Pancreas (tissue), 10 donors: ENCODE measurements at places on chromosomes 5 and 9. TPM values are rescaled to one million over a fixed set of nuclear protein-coding genes. Genes with fewer than 3 reads are reported as not detected.

UGT3A2 gene
- not detected for total RNA-seq

TEX48 gene
- total RNA-seq: not detected

RLN2 gene
- 0.69 TPM for total RNA-seq

PPP3R2 gene
- not detected for total RNA-seq

TAF1L gene
- not detected for total RNA-seq

SURF1 gene
- 33.6 TPM for total RNA-seq

OR1K1 gene
- total RNA-seq: not detected
